Stimulated activated CD8-positive, alpha-beta memory T cell treated with anti-CD3 and anti-CD28 coated beads, Interleukin-7, amount 100 ng/mL, for 48 hours (primary cell): ENCODE measurements at places on chromosomes 11 and 22.

DNA sequence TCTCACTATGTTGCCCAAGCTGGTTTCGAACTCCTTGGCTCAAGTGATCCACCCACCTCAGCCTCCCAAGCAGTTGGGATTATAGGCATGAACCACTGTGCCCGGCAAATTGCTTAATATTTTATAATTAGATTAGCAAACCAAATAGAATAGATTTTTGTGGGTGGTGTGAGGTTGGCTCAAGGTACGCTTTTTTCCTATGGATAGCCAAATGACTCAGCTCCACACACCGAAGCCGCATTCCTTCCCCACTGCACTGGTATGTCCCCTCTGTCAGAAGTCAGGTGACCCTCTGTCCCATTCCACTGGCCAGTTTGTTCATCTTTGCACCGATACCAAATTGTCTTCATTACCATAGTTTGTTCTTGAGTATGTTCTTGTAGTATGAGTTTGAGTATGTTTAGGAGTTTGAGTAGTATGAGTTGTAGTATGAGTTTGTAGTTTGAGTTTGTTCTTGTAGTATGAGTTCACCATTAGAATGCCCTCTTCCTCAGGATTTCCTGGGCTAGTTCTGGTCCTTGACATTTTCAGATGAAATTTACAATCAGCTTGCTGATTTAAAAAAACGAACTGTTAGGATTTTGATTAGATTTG lies 19.4 kb downstream of the SUSD2 start:
- no peak for DNase-seq

GRCh38 chr22:30324014-30324730 lies 2.6 kb downstream of the TBC1D10A start:
- DNase-seq, result no peak

GRCh38 chr22:17911887-17912286 lies 112.5 kb downstream of the MICAL3 start:
- no peak for DNase-seq

- no peak for DNase-seq
These were observed 687 bp upstream of the CALCA start for GRCh38 chr11:14972581-14973495.

DNA sequence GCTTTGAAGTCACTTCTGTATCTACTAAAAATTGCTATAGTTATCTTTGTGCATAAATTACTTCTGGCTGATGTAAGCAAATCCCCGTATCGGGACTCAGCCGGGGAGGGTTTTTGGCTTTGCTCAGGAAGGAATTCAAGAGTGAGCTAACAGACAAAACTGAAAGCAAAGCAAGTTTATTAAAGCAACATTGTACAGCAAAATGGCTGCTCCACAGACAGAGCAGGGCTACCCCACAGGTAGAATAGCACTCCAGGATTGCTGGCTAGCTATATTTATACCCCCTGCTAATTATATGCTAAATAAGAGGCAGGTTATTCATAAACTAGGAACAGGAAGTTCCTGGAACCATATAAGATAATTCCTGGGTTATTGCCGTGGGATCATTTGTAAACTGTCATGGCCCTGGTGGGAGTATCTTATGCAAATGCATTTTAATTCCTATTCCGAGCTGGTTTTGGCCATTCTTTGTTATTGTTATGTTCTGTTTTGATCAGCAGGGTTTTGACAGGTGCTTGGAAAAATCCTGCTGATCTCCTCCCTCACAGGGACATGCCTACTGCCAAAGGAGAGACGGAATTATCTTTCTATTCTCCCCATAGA lies 15.2 kb downstream of the MIF start:
- no peak for DNase-seq

DNA sequence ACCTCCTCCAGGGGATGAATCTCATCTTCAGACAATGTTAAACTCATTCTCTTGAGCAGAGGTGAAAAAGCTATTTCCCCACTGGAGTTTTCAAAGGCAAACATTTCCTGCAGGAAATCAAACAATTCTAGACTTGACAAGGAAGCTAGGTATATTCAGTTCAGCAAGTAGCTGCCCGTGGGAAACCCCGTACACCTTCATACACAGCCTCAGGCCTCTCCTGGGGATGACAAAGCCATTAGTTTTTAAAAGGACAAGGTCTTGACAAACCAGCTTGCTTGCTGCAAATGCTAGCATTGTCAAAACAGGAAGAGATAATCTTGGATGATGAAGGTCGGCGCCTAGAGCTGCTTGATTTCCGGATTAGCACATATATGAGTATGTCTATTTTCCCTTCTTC lies 1630.8 kb upstream of the TENM4 start:
- no peak for DNase-seq

DNA sequence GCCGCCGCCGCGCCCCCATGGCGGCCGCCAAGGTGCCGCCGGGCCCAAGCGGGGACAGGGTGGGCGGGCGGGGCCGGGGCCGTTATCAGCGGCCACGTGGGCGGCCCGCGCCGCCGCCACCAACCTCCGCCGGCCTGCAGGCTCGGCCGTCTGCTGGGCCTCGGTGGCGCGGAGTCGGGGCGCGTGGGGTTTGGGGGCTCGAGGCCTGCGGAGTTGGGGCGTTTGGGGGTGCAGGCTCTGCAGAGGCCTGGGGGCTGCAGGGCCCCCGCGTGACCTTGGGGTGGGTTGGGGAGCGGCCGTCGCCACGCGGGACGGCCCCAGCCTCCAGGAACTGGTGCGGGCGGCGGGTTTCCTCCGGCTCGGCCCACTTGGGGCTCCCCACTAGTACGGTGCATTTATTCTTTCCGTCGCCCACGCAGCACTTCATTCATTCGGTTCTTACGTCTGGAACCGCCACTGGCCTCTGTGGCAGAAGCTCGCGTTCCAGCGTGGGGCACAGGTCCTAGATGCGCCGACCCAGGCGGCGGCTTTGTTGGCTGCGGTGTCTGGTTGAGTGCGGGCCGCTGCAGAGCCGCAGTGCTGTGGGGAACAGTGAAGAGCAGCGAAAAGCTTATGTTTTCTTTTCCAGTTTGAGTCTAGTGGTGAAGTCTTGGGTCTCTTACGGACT lies 740 bp upstream of the TRMT2A start:
- DNase-seq, result peak; percentile 61

DNA sequence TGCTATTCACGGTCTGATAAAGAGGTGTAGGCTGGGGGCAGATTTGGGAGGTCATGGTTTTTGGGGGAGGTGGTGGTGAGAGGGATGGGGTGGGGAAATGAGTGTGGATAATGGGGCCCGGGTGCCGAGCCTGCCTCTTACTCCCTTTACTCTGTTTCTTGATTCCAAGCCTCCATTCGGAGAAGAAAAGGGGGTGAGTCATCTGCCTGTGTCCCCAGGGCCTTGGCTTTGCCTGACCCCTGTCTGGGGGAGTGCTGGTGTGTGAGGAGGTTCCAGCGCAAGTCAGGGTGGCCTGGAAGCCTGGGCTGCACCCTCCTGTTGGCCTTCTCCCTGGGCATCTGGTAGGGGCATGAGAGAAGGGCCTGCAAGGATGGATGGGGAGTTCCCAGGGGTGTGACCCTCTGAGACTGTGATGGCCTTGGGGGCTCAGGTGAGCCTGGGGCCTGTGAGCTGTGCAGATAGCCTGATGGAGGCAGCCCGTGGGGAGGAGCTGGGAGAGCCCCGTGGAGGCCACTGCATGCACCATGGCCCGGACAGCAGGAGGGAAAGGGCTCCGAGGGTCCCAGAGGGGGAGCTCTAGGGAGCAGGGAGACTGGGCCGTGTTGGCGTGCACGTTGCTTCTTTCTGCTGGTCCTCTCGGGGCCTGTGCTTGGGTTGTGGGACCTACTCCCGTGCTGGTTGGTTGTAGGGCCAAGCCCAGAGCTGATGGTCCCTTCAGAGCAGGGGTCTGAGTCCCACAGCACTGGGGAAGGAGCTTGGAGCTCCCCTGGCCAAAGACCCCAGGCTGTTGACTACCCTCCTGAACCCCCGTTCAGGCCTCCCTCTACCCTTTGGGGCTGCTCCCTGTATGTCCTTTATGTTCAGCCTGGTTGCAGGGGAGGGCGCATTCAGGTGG lies 26.3 kb upstream of the ACR start:
- no peak for DNase-seq

DNA sequence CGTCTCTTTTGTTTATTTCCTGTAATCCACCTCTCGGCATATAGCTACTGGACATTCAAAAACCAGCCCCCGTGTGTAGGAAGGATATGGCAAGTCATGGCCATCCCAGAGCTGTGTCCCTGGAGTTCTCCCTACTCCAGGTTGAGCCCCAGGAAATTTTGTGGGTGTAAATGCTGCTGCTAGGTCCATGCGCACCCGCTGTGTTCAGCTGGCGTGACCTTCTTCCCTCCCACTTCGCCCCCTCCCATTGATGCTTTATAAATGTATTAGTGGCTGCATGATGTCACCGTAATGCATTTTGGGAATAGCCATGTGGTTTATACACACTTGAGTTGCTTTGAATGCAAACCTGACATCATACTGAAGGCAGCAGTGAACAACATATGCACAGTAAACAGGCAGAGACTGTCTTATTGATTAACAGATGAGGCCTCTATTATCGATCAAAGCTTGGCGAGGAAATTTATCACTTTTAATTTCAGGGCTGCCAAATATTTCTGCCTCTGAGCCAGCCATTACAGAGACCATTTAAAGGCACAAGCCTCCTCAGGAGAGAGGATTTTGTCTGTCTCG lies 113.6 kb upstream of the NNMT start:
- DNase-seq, result no peak

GRCh38 chr11:116614306-116615210 lies 158.2 kb downstream of the BUD13 start:
- no peak for DNase-seq

GRCh38 chr22:22427542-22428065 lies 80.9 kb downstream of the ZNF280B start:
- DNase-seq, result no peak

DNA sequence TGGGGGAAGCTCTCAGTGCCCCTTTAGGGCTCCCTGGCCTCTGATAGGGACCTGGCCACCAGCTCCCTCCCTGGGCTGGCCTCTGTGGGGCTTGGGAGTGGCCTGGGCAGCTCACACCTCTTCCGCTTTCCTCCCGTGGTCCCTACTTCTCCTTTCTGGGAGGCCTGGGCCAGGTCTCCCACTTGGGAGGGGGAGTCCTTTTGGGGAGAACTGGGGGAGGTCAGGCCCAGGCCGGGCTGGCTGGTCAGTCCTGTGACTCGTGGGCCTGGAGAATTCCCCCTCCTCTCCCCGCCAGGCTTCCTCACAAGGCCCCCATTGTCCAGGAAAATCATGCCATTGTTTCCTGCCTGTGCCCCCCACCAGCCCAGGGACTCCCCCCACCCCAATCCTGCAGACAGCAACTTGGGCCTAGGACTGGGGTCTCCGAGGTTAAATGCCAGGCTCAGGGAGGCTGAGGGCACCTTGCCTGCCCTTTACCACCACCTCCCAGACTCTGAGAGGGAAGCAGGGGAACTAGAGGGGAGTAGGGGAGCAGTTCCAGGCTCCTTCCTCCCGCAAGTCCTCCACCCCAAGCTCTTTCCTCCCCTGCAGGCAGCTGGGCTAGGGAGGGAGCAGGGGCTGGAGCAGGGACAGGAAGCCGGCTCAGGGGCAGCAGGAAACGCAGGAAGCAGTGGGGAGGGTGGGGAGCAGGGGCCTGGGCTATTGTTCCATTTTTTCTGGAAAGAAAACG lies 2.8 kb downstream of the MAP3K11 start:
- DNase-seq, result no peak

GRCh38 chr11:66728038-66728692 lies 851 bp downstream of the SPTBN2 start:
- DNase-seq, result no peak

DNA sequence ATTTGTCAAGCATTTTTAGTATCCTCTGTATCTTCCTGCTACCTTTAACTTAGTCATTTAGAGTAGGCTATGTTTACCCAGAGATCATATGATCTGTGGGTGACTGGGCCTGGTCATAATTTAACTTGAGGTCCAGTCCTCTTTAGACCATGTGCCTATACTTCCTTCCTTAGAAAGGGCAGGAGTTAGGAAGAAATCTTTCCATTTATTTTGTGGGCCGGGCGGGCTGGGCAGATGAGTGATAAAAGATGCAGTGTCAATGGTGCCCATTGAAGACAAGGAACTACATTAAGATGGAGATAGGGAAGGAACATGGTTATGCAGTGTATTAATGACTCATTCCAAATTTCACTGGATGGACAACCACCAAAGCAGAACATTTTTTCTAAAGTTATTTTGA lies 30.9 kb upstream of the PDE3B start:
- DNase-seq, result no peak

DNA sequence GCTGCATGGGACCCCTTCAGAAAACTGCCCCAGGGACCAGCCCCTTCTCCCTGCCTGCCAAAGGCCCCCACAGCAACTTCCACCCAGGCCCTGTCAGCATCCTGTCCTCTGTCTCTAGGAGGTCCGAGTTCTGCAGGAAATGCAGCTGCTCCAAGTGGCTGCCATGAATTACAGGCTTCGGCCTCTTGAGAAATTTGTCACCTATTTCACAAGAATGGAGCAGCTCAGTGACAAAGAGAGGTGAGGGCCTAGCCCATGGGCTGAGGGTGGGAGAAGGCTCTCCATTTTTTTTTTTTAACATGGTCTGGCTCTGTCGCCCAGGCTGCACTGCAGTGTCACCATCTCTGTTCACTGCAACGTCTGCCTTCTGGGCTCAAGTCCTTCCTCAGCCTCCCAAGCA lies 7.3 kb downstream of the RGL4 start:
- no peak for DNase-seq

DNA sequence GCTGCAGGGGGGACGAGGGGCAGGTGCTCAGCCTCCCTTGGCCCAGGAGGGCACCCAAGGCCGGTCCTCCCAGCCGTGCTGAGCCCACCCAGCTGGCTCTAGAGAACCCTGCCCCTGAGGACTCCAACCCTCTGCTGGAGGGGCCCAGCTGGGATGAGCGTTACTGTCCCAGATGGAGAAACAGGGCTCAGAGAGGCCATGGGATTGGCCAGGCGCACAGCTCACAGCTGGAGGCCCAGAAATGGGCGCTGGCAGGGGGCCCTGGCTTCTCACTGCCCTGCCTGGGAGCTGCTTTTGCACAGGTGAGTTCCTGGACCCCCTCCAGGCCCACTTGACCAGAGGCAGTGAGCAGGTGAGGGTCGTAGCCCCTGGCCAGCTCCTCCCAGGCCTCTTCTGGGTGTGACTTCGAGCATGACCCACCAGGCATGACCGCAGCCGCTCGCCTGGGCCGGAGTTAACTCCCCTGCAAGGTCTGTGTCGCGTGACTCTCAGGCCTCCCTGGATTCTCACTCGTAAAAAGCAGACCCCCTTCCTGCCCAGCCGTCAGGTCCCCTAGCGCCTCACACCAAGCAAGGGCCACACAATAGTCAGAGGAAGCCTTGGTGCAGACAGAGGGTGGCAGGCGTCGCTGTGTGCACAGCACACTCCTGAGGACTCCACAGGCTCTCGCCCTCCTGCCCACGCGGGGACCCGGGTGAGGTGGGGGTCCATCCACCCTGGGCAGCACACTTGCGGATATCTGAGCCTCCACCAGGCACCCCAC lies 19.7 kb upstream of the IL17REL start:
- no peak for DNase-seq
